ENCODE measurements at places on chromosomes 6 and 20.

DNA sequence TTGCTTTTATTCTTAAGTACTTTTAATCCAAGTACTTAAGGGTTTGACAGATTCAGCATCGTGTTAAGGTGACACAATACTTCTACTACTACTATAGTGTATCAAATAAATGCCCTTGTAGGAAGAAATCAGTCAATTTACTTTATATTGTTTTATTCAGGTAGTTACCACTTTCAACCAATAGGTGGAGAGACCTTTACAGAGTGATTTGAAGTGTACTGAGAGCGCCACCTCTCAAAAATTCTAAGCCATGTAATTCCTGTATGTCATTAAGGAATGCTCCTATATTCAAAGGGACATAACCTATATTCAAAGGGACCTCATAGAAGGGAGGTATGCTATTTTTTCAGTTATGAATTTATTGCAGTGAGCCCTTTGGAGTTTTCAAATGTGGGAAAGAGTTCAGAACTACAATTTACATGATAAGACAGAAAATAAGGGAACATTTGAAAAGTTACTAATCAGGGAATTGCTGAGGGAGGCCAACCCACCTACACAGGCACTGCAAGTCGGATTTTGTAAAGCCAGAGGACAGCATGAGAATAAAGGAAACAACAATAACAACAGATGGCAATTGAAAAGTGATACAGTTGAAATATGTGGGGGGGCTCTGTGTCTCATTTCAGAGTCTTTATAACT lies 955.6 kb downstream of the TBC1D32 start:
- peak; percentile 52 for DNase-seq

GRCh38 chr6:33543116-33543515 lies 37.0 kb downstream of the BAK1 start:
- DNase-seq, result no peak

DNA sequence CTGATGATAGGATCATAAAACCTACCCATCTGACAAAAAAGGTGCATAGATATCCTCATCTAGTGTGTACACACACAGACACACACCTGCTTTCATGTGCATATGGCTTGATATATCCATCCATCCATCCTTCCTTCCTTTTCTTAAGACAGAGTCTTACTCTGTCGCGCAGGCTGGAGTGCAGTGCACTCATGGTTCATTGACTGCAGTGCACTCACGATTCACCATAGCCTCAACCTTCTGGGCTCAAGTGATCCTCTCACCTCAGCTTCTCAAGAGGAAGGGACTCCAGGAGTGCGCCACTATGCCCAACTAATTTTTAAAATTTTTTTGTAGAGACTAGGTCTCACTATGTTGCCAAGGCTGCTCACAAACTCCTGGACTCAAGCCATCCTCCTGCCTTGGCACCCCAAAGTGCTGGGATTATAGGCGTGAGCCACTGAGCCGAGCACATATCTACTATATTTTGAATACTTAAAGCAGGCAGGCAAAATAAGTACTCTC lies 27.1 kb downstream of the ADNP start:
- DNase-seq, result no peak

DNA sequence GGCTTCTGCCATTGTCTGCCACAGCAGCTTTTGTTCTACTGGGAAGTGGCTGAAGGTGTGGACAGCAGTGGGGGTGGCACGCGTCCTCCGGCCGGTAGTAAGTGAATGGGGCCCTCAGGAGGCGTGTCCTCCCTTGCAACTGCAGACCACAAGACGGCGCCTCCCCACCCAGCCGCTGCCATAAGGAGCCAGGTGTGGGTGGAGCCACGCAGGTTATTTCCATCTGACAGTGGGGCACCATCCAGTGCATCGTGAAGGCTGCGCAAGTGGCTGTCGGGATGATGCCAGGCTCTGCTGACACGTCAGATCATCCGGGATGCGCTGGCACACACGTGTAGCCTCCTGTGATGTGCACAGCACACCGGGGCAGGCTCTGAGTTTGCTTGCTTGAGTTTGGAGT lies 379.7 kb downstream of the CDH4 start:
- DNase-seq, result no peak

GRCh38 chr20:44026647-44027342 lies 112.1 kb downstream of the TOX2 start:
- DNase-seq, result peak; percentile 75

GRCh38 chr6:11828262-11828870 lies 49.8 kb upstream of the ADTRP start:
- peak; percentile 45 for DNase-seq

- no peak for DNase-seq
These were observed 101.4 kb downstream of the LIN28B start for GRCh38 chr6:105058316-105058715.

DNA sequence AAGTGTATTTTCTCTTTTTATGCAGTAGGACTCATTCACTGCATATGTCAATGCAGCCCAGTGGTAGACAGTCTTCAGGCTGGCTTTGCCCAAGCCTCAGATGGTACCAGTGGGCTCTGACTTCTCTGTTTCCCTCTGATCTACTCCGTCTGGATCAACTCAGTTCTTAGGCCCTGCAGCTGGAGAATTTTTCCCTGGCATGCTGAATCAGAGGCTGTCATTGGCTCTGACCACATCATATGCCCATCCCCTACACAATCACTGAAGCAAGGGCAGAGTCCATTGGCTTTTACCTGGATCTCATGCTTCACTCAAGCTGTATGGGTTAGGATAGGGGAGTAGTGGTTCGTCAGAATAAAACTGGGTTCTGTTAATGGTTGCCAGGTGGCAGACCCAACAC lies 57.8 kb downstream of the KIZ start:
- DNase-seq, result peak; percentile 41

Measured in fibroblast of skin of right biceps (primary cell).